Cortex of kidney (tissue), 1 donor: ENCODE measurements at places on chromosomes 4 and X.

DNA sequence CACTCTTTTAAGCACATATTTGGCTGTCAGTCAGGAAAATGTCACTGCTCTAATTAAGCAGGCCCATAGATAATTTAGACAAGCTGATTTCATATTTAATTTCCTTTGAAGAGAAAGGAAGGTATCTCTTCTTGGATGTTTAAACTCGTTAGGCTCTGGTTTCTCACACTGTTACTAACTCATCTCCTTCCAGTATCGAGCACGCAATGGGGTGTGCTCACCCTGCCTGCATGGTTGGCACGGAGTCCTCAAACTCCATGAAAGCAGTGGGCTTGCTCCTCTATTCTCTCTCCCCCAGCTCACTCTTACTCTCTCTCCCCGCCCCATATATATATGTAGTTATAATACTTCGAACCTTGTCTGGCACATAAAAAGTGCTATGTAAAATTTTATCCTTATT, 76.9 kb downstream of the EGF start:
- no peak for DNase-seq

GRCh38 chr4:94131212-94131611, 76.5 kb upstream of the SMARCAD1 start:
- DNase-seq: no peak

DNA sequence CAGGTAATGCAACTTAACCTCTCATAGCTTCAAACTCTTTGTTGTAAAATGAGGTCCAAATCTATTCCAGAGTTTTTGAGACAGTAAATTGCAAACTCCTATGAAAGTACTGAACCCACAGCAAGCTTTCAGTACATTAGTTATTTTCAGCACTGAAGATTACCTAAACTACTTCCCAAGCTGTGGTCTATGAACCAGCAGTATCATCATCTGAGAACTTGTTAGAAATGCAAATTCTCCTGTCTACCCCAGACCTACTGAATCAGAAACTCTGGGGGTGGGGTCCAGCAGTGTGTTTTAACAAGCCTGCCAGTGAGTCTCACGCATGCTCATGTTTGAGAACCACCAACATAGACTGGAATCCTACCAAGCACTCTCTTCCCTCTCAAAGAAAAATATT, 5.7 kb upstream of the CASP6 start:
- DNase-seq: no peak

DNA sequence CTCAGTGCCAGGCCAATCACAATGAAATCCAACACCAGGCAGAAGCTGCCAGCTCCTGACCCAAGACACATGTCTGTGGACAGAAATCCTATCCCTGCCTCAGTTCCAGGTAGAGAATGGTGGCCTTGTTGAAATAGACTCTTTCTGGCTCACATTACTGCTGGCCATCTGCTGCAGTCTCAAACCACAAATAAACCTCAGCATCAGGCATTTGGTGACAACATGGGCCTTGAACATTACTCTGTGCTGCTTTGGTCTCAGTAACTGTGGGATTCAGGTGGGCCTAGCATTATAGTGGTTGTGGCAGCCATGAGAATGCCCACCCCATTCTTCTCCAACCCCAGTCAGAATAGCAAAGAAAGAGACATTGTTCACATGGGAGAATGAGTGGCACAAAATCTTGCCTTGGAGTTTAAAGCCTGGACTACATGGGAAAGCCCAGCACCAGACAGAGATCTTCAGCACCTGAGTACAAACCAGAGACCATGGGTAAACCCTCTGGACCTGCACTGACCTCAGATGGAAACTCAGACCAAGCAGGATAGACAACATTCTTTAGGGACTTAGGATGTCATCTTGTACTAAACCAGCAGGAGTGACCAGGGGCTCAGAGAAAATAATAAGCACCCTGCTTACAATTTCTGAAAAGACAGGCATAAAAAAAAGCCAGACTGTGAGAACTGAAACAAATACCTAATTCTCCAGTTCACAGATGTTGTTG, 50.4 kb upstream of the TRAM1L1 start:
- DNase-seq: no peak

DNA sequence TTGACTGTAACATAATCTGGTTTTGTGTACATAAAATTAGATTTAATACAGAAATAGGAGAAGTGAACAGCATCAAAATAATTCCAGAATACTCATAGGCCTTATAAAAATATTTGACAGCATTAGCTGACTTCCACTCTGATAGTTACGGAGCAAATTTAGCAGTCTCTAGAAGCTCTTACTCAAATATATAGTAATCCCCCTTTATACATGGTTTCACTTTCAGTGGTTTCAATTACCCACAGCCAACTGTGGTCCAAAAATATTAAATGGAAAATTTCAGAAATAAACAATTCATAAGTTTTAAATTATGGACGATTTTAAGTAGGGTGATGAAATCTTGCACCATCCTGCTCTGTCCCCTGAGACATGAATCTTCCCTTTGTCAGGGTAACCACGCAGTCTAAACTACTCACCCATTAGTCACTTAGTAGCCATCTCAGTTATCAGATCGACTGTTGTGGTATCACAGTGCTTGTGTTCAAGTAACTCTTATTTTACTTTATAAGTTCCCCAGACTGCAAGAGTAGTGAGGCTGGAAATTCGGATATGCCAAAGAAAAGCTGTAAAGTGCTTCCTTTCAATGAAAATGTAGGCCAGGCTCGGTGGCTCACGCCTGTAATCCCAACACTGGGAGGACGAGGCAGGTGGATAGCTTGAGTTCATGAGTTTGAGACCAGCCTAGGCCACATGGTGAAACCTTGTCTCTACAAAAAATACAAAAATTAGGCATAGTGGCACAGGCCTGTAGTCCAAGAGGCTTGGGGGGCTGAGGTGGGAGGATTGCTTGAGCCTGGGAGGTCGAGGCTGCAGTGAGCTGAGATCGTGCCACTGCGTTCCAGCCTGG, 17.2 kb upstream of the RTL9 start:
- no peak for DNase-seq

DNA sequence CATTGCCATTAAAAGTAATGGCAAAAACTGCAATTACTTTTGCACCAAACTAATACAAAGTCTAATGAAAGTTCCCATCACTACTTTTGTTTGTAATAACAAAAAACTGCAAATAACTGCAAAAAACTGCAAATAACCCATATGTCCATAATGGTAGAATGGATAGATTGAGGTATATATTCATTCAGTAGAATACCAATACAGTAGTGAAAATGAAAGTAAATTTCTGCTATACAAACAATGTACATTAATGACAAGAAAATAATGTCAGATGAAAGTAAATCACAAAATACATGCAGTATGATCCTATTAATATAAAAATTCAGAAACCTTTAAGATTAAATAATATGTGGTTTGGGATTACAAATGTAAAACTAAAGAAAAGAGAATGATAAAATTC, 41.3 kb upstream of the CEP135 start:
- DNase-seq: no peak

- DNase-seq: no peak
These were observed 91.2 kb upstream of the GPR50 start for GRCh38 chrX:151085207-151085606.

GRCh38 chr4:11480683-11481082, 52.0 kb upstream of the HS3ST1 start:
- DNase-seq: no peak

- no peak for DNase-seq
These were observed 64.7 kb upstream of the EXOC1L start for GRCh38 chr4:55754754-55755350.

DNA sequence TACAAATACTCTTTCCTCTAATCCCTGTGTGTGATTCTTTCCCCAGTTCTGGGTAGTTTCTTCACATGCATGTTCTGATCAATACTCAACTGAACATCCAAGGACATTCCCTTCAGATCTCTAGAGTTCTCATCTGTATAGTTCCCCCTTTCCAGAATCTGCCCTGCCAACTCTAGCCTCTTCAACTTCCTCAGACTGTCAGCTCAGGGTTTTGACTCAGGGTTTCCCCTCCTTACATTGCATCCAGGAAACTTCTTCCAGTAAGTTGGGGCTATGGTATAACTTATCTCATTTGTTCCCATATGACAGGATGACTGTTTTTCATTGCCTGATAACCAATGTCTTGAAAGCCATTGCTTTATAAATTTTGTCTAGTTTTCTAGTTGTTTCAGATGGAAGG, 14.2 kb upstream of the ANKRD17 start:
- no peak for DNase-seq

DNA sequence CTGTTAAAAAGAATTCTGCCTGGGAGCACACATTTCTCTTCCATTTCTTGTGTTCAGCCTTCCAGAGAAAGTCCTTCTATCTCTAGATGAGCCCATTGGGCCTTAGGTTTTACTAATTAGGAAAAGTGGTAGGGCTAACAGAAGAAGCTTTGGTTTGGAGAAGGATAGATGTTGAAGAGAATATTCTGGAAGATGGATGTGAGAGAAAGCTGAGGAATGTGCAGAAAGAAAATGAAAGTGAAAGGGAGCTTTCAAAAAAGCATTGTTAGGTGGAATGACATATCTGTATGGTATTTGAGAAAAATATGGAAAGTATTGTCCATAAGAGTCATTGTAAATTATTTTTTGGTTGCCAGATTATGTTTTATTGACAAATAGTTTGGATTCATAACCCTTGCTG, 474.8 kb upstream of the SLIT2 start:
- no peak for DNase-seq

GRCh38 chrX:129786210-129786651, 6.5 kb downstream of the SASH3 start:
- no peak for DNase-seq

DNA sequence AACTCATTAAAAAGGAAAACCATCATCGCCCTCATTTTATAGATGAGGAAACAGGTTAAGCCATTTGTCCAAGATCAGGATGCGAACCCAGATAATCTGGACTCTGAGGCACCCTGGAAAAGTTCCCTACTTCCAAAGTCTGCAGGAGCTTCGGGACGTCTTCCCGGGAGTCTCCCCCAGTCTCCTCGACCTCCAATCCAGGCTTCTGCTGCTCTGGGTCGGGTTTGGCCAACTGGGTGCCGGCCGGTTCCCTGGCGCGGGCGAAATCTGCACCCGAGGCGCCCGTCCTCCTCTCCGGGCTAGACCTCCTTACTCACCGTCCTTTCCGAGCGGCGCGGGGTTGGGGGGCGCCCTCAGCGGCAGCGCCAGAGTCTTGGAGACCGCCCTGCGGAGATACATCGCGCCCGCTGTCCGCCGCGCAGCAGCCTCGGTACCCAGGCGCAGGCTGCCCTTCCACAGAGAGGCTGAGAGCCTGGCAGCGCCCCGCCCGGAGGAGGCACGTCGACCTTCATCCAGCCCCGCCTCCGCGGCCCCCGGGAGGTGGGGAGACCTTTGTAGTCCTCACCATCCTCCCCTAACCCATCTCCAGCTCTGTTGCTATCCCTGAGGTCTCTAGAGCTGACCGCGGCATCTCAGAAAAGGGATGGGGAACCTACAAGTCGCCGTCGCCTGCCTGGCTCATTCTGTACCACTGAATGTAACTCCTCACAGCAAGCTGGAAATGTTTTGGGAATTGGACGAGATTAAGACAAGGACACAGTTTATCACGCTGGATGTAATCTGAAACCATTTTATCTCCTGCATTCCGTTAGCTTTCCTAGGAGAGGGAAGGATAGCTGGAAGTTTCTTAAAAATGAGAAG, at the start of gene MGARP:
MGARP (minus strand) TSS at position 466 of the 861 bp plus-strand sequence; CDS start at position 399, 67 bp downstream.
- DNase-seq: no peak

DNA sequence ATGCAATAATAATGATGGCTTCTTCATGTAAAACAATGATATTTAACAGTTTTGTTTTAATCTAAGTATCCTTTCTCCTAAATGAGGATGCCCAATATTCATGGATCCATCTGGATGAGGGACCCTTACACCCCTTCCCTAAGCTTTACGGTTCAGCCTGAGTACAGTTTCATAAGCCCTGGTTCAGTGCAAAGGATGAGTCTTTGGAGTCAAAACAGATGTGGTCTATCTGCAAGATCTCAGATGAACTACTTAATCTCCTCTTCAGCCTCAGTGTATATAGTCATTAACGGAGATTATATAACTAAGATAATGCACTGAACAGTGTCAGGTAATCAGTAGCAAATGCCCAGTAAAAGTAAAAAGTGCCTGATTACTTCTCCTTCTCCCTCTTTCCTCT, 22.1 kb downstream of the ANXA5 start:
- DNase-seq: no peak

GRCh38 chr4:84647312-84647884, 64.5 kb downstream of the CDS1 start:
- DNase-seq: no peak

GRCh38 chrX:134636851-134637250, 21.4 kb downstream of the PLAC1 start:
- DNase-seq: no peak

DNA sequence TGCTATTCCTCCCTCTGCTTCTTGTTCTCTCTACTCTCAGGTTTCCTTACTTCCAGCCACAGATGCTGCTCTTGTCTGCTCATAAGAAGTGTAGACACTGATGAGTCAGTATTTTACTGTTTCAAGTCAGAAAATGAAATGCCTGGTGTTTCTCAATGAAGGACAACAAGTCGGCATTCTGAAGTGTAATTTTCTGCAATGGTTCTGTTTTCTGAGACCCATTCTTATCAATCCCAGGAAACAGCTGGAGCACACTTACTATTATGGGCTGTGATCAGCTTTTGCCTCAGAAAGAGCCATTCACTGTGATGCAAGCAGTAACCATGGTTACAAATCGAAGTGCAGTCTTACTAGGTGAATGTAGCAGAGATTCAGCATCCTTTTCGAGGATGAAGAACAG, 42.0 kb downstream of the SLC4A4 start:
- DNase-seq: no peak

DNA sequence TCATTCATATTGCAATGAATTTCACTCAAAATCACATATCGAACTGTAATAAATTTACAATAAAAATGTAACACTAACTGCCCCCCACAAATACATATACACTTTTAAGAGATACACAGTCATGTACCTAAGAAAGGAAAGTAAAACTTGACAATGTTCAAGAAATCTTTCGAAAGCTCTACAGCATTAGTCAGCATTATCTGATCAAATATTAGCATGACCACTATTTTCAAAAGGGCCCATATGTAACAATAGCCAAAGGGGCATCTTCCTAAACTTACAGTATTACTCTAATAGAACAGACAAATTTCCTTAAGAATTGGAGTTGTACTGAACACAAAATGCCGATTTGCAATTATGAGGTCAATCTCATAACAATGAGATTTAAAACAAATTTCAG, 51.8 kb downstream of the STX18 start:
- no peak for DNase-seq

DNA sequence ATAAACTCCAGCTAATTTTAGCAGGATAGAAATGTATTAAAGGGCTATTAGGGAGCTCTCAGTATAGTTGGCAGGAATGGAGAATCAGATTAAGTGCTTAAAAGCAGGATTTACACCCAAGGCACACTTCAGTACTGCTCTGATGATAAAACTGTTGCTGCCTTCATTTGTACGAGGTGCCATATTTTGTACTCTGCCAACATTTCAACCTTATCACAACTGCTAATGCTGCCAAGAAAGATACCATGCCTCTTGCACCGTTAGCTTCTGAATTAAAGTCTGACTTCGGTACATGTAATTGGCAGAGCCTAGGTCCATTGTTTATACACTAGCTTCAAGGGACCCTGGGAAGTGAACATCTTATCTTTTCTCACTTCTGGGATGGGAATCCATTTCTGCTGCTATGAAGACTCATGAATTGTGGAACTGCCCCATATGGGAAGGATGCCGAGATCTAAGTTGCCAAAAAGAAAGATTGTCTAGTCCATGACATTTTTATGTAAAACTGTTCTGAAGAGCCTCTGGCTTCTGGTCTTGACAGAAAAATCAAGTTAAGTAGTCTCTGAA, 624.0 kb upstream of the IGFBP7 start:
- DNase-seq: no peak
